ENCODE measurements at places on chromosomes 4 and X.
A peak's percentile ranks its signal among the peaks of the same experiment; 100 is the strongest.

- DNase-seq = no peak
These were observed 52.9 kb downstream of the TRMT44 start for GRCh38 chr4:8493484-8493883.

DNA sequence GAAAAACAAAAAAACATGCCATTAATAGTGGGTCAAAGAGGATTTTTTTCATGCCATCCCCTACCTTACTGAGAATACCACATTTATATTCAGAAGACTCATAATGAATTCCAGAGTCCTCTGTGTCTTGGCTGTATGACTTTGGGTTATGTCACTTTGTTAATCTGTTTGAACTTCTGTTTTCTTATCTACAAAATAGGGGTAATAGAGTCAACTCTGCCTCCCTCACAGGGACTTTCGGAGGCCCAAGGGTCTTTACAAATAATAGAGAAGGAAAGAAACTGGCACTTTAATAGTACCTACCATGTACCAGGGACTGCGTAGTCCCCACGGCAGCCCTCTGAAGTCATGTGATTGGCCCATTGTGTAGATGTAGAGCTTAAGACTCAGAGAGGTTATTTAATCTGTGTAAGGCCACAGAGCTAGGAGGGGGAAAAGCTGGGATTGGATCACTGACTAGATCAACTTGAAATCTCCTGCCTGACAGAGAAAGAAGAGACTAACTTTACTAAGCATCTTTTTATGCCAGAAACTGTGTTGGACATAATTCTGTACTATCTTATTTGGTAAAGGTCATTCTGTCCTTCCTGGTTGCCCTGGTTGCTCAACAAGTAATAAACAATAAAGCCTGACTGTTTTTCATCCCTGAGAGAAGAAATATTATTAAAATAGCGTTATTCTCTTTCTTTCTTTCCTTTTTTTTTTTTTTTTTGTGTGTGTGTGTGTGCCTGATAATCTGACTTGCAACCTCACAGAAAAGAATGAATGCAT lies 59.6 kb downstream of the NFKB1 start:
- no peak for DNase-seq

DNA sequence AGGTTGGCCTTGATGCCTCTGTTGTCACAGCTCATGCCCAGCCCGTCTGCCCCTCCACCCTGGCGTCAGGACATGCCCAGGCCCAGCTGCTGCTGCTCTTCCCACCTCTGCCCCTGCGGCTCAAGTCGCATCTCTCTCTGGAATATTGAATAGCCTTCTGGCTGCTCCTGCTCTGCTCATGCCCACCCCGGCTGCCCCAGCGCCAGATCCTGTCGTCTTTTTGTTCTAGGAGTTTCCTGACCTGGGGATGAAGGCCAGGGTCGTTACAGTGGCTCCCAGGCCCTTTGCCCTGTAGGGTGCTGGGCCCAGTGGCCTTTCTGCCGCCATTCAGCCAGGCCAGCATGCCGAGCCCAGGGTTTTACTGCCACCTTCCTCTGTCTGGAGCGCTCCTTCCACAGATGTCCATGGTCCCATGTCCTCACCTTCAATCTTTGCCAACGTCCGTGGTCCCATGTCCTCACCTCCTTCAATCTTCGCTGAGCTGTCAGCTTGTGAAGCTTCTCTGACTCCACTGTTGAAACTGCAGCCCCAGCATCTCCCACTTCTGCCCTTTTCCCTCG lies 9.7 kb downstream of the MAEA start:
- no peak for DNase-seq

DNA sequence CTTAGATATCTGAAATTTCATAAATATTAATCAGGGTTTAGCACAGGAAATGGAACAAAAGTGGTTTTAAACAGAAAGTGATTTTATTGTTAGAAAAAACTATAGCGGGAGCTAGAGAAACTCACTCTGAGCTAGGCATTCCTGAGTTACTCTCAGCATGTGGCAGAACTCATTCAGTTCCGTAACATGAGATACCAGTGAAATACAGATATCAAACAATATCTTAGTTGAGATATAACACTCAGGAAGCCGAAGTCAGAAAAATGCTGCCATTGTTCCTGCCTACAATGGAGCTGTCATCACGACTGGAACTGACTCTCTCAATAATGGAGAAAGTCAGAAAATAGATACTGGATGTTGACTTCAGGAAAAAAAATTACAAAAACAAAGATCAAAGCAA lies 1428.7 kb downstream of the PCDH18 start:
- DNase-seq = no peak

DNA sequence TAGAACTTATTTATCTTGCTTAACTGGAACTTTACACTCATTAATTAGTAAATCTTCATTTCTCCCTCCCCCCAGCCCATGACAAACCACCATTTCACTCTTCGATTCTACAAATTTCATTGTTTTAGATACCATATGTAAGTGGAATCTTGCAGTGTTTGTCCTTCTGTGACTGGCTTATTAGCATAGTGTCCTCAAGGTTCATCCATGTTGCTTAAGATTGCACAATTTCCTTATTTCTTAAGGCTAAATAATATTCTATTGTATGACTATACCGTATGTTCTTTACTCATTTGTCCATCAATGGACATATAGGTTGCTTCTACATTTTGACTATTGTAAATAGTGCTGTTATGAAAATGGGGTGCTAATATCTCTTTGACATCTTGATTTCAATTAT lies 24.5 kb upstream of the RNF212 start:
- no peak for DNase-seq

- DNase-seq = no peak
These were observed 214.0 kb upstream of the LEF1 start for GRCh38 chr4:108382751-108383150.

DNA sequence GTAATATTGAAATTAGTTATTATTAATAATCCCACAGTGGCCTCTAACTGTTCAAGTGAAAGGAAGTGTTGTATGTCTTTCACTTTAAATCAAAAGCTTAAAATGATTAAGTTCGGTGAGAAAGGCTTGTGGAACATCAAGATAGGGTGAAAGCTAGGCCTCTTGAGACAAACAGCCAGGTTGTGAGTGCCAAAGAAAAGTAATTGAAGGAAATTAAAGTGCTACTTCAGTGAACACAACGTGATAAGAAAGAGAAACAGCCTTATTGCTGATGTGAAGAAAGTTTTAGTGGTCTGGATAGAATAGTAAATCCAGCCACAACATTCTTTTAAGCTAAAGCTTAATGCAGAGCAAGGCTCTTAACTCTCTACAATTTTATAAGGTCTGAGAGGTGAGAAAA lies 42.6 kb upstream of the IL13RA2 start:
- no peak for DNase-seq

- no peak for DNase-seq
These were observed 27.7 kb downstream of the FNIP2 start for GRCh38 chr4:158796370-158797140.

- DNase-seq = no peak
These were observed 3.3 kb downstream of the PDLIM5 start for GRCh38 chr4:94455081-94455480.

GRCh38 chr4:185265942-185266341 lies 56.5 kb downstream of the SNX25 start:
- no peak for DNase-seq

DNA sequence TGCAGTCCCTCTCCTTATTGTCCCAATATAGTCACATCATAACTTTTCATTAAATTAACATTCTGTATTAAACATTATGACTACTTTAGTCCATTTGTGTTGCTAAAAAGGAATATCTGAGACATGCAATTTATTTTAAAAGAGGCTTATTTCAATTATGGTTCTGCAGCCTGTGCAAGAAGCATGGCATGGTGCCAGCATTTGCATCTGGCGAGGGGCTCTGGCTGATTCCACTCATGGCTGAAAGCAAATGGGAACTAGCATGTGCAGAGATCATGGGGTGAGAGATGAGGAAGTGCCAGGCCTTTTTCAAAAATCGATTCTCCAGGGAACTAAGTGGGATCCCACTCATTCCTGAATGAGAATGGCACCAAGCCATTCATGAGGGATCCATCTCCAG lies 476.3 kb upstream of the RPS6KA3 start:
- DNase-seq = no peak

- no peak for DNase-seq
These were observed 33.8 kb upstream of the SLAIN2 start for GRCh38 chr4:48307528-48307927.

- peak; percentile 65 for DNase-seq
These were observed 3.1 kb downstream of the TADA2B start for GRCh38 chr4:7045961-7046921.

DNA sequence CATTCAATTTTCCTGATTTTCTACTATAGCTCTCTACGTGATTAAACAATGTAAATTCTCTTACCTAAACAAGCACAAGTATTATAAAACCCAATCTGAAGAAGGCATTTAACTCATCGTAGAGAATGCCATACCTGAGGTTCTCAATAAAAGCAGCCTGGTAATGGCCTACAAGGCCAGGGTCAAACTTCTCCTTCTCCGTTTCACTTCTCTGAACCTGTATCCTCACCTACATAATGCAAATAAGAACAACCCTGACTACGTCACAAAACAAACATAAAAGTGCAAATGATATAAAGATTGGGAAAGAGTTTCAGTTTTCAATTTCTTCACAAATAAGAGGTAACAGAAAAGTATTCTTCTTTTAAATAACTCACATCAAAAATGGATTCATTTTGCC lies 55.6 kb upstream of the STS start:
- no peak for DNase-seq

- DNase-seq = no peak
These were observed 30.1 kb upstream of the SPARCL1 start for GRCh38 chr4:87559090-87559837.

- DNase-seq = no peak
These were observed 34.9 kb downstream of the MGST2 start for GRCh38 chr4:139700568-139700967.

DNA sequence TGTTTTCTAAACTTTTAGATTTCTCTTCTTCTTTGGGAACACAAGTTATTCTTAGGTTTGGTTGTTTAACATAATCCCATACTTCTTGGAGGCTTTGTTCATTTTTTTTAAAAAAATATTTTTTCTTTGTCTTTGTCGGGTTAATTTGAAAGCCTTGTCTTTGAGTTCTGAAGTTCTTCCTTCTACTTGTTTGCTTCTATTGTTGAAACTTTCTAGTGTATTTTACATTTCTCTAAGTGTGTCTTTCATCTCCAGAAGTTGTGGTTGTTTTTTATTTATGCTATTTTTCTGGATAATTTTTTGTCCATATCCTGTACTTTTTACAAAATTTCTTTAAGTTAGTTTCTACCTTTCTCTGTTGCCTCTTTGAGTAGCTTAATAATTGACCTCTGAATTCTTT lies 116.1 kb downstream of the NPNT start:
- no peak for DNase-seq

DNA sequence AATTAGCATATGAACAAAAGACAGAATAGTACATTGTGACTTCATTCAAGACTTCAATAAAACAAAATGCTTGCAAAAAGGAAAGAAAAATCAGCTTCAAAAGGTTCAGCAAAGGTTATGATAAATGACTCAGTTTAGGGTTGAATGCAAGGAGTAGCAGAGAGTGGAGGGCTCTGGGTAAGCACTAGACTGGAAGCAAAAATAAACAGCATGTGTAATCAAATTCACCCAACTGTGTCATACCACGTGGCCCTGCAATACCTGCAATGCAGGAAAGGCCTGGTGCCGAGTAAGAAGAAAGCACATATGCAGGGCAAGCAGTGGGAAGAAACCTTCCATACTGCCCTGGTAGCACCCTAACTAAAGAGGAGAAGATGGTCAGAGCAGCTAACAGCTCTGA lies 88.7 kb downstream of the ATP11C start:
- no peak for DNase-seq

- DNase-seq = no peak
These were observed 72.5 kb downstream of the GPM6A start for GRCh38 chr4:175739612-175740011.

- DNase-seq = no peak
These were observed 9.4 kb downstream of the MGST2 start for GRCh38 chr4:139674875-139675550.

GRCh38 chr4:86961605-86962295 lies 26.9 kb downstream of the AFF1 start:
- no peak for DNase-seq

DNA sequence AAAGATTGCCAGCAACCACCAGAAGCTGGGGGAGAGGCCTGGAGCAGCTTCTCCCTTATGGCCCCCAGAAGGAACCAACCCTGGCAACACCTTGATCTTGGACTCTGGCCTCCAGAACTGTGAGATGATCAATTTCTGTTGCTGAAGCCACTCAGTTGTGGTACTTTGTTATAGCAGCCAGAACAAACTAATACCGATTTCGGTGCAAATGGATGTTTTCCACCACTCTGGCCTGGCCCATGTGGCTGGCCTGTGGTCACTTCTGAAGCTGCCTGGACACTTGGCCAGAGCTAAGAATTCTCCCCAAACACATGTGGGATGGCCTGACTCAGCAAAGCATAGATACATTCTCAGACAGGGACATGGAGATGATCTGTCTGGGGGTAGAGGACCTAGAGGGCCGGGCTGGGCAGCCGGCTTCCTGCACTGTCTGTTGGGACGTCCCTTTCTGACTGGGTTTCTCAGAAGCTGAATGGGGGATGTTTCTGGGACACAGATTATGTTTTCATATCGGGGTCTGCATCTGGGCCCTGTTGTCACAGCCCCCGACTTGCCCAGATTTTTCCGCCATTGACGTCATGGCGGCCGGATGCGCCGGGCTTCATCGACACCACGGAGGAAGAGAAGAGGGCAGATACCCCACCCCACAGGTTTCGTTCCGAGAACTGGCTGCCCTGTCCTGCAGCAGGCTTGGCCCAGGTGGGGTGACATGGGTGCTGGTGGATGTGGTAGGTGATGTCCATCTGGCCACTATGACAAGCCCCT lies 4.1 kb downstream of the FOXP3 start:
- no peak for DNase-seq

DNA sequence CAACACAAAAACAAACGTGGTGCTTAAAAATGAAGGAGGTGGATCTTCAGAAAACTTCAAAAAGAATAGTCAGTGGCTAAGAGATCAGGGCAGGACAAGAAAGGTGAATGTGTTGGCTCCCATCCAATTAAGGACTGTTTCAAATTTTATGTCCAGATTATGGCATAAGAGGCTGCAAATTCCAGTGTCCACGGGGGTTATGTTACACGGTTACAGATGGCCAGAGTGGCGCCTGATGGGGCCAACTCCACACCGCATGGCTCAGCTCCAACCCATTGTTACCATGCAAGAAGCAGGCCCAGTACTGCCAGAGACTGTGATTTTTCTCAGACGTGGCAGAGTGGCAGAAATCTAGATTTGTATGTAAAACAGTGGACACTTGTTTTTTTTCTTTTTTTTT lies 168.4 kb upstream of the TENM3 start:
- DNase-seq = no peak

DNA sequence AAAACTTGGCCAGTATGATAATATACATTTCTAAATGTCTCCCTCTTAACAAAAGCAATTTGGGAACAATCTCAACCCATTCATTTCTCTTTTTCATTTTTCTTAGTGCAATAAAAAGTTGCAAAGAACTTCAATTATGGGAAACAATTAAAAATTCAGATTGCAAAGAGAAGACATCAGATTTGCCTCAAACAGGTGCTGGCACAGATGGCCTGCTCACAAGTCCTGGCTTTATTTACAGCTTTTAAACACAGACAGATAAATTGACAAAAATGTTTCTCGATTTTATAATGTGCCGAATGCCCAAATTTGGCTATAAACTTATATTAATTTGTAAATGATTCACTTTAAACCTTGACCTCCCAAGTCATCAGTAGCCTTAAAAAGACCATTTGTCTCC lies 28.7 kb downstream of the SLC4A4 start:
- no peak for DNase-seq

- no peak for DNase-seq
These were observed 234.4 kb upstream of the FAT1 start for GRCh38 chr4:186957952-186958555.

All from GM12892 (cell line).